Fibroblast of lung (primary cell): ENCODE measurements at places on chromosomes 4 and X. TPM values are rescaled to one million over a fixed set of nuclear protein-coding genes. Genes with fewer than 3 reads are reported as not detected.

- DNase-seq: peak; percentile 31
These were observed 1.0 kb upstream of the TMEM131L start for GRCh38 chr4:153465140-153465539.

DNA sequence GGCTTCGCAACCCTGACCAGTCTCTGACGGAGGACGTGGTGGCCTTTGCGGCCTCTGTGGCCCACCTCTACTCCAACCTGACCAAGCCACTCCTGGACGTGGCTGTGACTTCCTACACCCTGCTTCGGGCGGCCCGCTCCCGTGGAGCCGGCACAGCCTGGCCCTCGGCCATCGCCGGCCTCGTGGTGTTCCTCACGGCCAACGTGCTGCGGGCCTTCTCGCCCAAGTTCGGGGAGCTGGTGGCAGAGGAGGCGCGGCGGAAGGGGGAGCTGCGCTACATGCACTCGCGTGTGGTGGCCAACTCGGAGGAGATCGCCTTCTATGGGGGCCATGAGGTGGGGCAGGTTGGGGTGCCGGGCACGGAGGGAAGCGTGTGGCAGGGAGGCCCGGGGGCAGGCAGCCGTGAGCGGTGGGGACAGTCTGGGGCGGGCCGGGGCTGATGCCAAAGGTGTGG, 1.2 kb downstream of the ABCD1 start:
- no peak for DNase-seq

DNA sequence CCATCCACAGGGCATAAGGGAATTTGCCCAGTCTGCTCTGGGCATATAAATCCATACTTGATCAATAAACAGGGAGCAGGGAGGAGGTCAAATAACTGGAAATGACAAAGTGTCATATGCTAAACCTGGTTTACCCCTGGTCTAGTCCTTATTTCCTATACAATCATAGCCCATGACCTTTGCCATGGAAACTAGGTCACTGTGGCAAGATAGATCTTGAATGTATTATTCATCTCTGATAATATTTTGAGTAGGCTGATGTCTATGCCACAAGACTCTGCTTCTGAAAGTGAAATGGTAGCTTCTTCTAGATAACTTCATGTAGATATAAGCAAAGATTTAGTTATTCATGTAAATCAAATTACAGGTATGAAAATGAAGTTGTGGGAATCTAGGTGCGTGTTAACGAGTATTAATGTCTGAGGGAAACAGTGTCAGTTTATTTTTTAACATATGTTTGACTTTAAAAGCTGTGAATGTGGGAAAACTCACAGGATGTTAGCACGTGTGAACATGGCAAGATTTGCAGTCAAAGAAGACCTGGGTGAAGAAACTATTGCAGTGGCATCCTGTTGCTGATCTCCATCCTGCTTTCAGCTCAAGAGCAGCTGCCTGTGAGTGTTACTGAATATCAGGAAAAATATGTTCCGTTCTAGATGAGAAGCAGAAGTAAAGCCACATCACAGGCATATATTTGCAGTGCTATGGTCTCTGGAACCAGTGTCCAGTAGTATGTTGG, 81.8 kb upstream of the NDP start:
- no peak for DNase-seq

GRCh38 chr4:2837904-2838496, 5.6 kb upstream of the ADD1 start:
- peak; percentile 59 for DNase-seq

DNA sequence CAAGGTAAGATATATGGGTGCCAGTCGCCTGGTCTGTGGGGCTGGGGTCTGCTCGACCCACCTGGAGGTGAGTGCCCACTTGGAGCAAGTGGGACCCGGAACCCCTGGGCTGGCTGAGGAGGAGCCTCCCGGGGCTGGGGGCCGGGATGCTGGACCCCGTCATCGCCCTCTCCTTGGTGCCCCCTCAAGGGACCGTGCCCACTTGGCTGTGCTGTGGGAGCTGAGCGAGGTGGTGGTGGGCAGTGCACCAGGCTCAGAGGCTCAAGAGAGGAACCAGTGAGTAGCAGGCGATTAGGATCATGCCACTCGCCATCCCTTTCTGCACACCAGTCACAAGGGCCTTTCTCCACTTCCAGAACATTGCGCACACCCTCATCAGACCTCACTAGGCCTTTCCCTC, 203.8 kb upstream of the PSAPL1 start:
- no peak for DNase-seq

DNA sequence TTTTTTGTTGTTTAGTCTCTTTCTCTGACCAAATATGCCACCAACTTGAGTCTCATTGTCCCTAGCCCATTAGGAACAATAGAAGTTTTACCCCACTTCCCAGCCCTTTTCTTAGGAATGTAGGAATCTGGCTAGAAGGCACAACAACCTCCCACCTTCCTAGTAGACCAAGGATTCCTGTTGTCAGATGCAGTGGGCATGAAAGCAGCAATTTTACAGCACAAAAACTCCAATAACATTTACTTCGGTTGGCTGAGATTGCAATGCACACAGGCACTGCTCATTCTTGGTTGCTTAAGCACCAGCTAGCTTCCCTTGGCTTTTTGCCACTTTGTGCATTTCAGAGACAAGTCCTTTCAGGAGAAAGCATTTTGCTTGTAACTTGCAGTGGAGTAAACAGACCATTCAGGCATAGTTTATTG, 312.8 kb downstream of the TENM3 start:
- DNase-seq: peak; percentile 84

DNA sequence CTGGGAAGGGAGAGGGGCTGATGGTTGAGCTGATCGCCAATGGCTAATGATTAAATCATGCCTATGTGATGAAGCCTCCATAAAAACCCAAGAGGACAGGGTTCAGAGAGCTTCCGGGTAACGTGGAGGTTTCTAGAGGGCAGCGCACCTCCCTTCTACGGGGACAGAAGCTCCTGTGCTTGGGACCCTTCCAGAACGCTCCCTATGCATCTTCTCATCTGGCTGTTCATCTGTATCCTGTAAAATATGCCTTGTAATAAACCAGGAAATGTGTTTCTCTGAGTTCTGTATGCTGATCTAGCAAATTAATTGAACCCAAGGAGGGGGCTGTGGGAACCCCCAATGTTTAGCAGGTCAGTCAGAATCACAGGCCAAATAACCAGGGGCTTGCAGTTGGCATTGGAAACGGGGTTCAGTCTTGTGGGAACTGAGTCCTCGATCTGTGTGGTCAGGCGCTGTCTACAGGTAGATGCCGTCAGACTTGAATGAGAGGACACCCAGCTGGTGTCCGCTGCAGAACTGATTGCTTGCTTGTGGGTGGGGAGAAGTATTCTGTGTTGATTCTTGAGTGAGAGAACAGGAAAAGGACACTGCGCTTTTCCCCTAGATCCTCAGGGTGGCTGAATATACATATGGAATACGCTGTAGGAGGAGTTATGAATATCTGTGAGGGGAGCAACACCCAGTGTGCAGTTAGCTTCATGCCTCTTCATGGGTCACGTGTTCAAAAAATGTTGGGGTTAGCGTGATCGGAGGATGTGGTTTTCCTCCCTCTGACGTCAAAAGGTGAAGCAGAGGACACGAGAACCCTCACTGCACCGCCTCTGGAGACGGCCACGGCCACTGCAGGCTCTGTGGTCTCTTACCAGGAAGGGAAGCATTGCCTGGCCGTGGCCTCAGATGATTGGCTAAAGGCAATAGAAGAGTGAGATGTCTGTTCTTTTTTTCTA, 29.2 kb downstream of the HTT-AS start:
- peak; percentile 63 for DNase-seq

DNA sequence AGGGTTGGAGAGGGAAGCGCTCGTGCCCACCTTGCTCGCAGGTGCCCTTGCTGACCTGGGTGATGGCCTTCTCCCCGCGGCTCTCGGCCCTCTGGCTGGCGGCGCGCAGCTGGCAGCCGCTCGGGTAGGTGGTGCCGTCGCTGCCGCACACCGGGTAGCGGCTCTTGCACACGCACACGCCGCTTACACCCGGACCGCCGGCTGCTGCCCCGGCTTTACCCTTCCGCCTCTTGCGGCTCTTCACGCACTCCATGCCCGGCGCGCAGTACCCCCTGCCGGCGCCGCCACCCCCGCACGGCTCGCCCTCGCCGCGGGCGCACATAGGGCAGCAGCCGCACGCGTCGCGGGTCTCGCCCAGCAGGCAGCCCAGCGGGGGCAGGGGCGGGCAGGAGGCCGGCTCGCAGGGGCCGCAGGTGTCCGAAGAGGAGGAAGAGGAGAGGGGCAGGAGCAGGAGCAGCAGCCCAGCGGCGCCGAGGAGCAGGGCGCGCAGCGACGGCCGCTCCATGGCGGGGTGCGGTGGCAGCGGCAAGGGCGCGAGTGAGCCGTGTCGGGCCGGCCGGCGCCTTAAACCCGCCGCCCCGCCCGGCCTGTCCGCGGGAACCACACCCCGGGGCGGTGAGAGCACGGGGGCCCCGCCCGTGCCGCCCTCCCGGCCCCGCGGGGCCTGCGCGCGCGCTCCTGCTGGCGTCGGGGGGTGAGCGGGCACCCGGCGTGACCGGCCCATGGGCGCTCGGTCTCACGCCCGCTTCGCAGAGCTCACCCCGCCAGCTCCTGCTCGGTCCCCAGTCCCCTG, at the start of gene IGFBP7:
Gene IGFBP7, minus strand, starts transcription at position 539 of the 793 bp plus-strand sequence. Its CDS starts 34 bp downstream, at position 505.
- DNase-seq: no peak

DNA sequence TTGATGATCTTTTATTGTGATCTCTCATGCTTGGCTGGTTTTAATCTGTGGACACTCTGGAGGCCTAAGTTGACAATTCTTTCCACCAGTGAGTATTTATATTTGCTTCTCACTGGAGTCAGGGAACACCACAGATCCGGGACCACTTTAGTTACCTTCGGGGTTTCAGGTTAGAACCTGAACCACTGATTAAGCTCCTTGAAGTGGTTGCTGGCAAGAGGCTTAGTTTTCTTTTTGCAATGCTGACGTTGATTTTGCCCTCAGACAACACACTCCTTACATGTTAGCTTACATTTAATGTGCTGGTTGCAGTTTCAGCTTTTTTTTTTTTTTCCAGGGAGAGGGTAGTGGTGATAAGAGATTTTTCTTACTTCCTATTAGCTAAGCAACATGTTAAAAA, 10.5 kb upstream of the ZNF330 start:
- no peak for DNase-seq

DNA sequence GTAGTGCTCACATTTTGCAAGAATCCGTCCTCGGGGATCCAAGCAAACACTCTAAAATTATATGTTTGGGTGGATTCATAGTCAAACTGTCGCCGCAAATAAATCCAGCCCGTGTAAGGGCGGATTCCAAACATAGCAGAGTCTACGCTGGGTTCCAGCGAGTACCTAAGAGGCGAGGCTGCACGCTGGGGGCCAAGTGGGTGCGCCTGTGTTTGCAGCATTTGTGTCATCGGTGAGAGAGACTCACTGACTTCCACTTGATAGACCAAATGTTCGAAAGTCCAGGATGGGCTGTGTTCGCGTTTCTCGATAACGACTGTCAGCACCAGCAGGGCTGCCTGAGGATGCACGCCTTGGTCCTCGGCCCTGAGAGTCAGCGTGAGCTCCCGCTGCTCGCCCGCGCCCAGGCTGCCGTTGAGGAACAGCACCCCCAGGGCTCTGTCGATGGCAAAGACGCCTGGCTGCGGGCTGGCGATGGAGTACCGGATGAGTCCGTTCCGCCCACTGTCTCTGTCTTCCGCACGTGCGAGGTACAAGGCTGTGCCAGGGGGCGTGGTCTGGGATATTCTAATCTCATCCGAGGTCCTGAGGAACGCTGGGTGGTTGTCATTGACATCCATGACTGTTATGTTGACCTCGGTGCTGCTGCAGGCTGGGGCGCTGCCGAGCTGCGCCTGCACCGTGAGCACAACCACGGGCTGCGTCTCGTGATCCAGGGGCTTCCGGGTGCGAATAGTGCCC, 158.7 kb downstream of the DCHS2 start:
- DNase-seq: peak; percentile 0

DNA sequence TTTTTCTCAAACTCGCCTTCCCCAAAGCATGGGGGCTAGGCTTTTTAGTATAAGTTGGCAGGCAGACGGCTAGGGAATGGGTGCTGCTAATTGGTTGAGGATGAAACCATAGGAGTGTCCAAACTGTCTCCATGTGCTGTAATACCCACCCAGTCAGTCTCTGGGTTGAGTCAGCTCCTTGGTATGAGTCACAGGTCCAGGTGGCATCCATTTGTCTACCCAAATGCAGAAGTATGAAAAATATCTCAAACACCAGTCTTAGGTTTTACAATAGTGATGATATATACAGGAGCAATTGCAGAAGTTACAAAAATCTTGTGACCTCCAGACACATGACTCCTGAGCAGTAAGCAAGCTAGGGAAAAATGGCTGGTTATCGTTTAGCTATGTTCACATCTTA, 27.4 kb upstream of the CCSER1 start:
- peak; percentile 20 for DNase-seq

- no peak for DNase-seq
These were observed 427.5 kb downstream of the RPA4 start for GRCh38 chrX:97311066-97311778.

DNA sequence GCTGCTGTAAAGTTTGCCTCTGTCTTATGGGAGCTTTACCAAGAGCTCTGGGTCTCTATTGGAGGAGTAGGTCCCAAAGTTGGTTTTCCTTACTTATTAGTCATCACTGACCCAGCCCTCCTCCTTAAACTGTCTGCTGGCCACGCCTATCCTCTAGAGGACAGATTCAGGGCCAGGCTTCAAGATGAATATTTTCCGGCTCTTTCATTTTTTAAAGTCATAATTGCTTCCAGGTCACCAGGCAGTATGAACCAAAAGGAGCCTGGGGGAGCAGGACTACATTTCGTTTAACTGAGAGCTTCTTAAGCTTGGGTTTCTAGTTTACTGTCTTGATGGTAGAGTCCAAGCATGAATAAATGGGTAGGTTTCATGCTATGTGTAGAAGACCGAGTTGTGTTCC, 13.7 kb downstream of the BCORL1 start:
- DNase-seq: peak; percentile 65

GRCh38 chrX:37753384-37753783, 26.5 kb upstream of the CYBB start:
- DNase-seq: no peak

DNA sequence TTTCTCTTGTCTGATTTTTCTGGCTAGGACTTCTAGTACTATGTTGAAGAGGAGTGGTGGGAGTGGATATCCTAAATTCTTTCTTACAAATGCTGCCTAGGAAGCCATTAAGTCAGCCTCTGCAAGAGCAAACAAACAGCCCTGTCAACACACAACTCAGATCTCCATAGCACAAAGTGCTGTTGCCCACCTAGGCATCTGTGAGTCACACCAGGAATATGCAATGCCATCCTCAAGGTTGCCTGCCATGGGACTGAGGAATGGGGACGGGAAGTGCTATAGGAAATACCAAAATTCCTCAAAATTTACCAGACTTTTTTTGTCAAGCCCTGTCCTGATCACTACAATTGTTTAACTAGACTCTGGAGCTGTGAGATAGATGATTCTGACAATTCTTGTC, 466.9 kb downstream of the FSTL5 start:
- DNase-seq: no peak

GRCh38 chr4:159906517-159906916, 803.6 kb downstream of the RAPGEF2 start:
- DNase-seq: no peak

The PIR gene
- 15.9 and 19.9 TPM in 2 replicates for polyA plus RNA-seq

The UGT2B10 gene
- not detected in 2 replicates for polyA plus RNA-seq

The ADH1B gene
- polyA plus RNA-seq: 106 and 188 TPM in 2 replicates

The PDCL2 gene
- polyA plus RNA-seq: not detected in 2 replicates
